ENCODE measurements at places on chromosomes 1 and 21.

GRCh38 chr1:32989160-32990050, 24.8 kb upstream of the RNF19B start:
- no peak for DNase-seq

- DNase-seq = peak; percentile 67
These were observed 99.4 kb downstream of the KCNJ15 start for GRCh38 chr21:38355992-38356781.

- DNase-seq = no peak
These were observed 71.6 kb downstream of the CDC14A start for GRCh38 chr1:100423832-100424337.

DNA sequence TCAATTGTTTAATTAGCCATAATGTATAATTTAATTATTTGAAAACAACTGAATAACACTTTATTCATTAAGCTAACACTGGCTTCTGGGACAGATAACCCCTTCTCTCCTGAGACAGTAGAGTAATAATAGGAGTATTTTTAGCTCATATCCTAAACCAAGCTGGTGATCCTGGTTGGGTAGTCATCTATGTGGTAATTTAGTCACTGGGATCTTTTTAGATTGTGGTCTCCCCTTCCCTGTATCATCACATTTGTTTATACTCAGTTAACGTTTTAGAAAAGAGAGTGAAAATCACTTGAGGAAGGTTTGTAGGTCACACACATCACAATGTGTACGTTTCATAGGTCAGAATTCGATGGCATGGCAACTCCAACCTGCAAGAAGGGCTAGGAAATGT, 1356.6 kb upstream of the ADGRL2 start:
- DNase-seq = no peak

DNA sequence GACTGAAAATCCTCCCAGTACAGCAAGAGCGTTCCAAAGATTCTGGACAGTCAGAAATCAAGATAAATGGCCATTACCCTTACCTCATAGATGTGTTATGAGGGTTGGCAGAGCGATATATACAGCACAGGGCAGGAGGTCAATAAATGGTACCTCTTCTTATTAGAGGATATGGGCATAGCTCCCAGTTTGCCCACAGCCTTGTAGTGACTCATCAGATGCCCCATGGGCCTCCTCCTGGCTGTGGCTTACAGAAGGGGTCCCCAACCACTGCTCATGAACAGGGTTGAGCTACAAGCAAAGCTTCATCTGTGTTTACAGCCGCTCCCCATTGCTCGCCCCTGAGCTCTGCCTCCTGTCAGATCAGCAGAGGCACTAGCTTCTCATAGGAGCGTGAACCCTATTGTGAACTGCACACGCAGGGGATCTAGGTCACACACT, 7.3 kb upstream of the IFNGR2 start:
- no peak for DNase-seq

GRCh38 chr1:67149179-67149770, 14.5 kb upstream of the C1orf141 start:
- peak; percentile 27 for DNase-seq

DNA sequence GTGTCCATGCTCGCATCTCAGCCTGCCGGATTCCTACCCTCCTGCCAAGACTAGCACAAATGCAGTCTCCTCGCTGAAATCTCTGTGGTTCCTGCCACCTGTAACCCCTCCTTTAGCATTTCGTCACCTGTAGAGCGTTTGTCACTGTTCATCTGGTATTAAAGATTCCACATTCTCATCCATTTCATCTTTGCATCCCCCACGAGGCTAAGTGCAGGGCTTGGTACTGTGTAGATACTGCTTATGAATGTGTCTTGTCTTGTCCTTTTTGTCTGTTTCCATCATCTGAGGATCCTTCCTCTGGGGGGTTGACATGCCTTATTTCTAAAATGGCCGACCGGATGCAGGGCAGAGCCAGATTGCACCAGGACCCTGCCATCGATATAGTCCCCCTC, 53.7 kb upstream of the DNAJC6 start:
- no peak for DNase-seq

GRCh38 chr1:37362594-37363385, 111.6 kb upstream of the ZC3H12A start:
- no peak for DNase-seq

GRCh38 chr1:216422821-216423520, at the start of gene USH2A:
Gene USH2A (minus strand): TSS chr1:216423448. CDS start chr1:216422336, 1,112 bp downstream.
- DNase-seq = no peak

GRCh38 chr1:115980998-115981993, 5.0 kb downstream of the SLC22A15 start:
- DNase-seq = peak; percentile 54

GRCh38 chr1:25682059-25682601, 65.5 kb downstream of the MAN1C1 start:
- DNase-seq = no peak

DNA sequence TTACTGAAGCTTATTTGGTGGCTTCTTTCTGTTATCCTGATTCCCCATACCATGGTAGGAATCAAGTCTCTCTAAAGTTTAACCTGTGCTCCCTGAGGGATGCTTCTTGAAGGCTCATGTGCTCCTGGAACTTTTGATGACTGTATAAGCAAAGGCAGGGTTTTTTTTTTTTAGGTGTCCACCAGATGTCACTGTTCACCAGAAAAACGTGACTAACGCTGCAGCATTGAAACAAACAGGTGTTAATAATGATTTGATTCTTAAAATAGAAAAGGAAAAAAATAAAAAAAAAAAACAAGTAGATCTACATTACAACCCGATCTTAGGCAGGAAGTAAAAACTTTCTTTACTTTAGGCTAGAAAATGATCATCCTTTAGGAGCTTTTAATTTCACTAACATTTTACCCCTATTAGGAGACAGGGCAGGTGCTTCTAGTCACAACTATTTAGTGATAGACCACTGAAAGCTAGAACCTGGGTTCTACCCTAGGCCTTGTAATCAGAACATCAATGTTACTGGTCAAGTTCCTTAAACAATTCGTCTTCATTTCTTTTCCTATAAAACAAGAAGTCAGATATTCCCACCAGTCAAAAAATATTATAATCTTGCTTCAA, 223.0 kb downstream of the PLA2G4A start:
- DNase-seq = no peak

GRCh38 chr1:21072721-21073120, 104.0 kb downstream of the EIF4G3 start:
- no peak for DNase-seq

DNA sequence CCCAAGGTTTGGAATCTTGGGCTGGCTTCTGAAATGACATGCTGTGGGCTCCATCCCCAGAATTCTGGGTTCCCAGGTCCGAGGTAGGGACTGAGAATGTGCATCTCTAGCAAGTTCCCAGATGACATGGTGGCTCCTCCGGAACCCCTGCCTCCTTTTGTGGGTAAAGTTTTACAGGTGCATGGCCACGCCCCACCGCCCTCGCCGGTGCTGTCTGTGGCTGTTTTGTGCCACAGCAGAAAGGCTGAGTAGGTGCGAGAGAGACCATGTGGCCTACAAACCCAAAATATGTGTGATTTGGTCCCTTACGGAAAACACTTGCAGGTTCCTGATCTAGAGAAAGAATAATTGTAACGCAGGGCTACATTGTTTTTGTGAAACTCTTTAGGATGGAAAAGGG, 30.9 kb downstream of the SKI start:
- no peak for DNase-seq

DNA sequence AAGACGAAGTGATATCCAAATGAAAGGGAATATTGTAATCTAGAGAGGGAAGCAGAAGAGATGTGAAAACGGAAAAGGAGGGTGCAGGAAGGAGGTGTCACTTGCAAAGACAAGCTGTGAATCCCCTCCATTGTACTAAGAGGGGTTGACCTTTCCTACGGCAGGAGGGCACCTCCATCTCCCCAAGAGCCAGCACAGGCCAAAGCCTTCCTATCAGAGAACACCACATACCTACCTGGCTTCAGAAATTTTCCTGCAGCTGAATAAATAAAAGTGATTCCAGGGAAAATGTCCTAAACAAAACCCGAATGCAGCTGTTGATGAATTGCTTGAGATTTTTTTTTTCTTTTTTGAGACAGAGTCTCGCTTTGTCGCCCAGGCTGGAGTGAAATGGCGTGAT, 14.3 kb downstream of the KANK4 start:
- no peak for DNase-seq

DNA sequence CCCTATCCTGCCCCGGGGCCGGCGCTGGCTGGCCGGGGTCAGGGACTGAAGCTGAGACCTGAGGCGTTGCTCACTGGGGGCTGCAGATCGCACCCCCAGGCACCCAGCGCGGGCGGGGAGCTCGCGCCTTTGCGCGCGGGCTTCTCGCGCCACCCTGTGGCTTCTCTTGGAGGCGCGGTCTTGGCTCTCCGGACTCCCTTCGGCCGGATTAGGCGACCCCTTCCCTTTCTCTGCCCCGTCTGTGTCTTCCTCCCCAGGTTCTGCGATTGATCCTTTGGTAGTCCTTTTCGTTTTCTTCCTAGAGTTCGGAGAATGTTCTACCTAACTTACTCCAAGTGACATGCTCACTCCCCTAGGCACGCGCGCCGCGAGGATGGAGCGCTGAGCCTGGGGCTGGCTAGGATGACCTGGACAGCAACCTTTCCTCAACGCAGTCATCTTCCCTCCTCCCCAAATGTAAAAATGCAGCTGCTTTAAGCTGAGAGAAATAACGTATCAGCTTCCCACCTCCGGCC, 495 bp upstream of the NTRK1 start:
- no peak for DNase-seq

GRCh38 chr1:89590341-89591080, 42.4 kb upstream of the LRRC8C start:
- DNase-seq = no peak

DNA sequence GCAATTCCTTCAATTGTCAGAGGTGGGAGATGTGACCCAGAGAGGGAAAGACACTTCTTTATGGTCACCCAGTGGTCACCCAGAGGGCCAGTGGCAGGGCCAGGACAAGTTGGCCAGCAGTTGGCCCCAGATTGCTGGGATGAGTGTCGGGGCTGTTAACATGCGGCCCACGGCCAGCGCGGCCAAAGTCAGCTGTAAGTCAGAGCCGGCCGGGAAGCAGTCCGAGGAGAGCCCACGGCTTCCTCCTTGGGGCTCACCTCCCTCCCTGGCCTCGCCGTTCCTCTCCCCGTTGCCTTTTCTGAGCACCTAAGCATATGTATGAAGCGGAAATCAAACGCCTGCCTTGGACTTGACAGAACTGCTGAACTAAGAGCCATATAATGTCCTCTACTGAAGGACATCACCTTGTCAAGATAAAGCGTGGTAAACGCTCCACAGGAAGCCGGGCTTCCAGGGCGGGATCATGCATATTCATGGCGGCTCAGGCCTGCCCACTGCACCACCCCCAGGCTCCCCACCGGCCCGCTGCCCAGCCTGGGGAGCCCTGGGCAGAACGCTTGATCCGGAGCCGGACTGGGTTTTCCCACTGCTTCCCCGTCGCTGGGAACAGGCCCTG, 245.4 kb upstream of the POU3F1 start:
- no peak for DNase-seq

- DNase-seq = no peak
These were observed 62.9 kb downstream of the TBX19 start for GRCh38 chr1:168343566-168343965.

DNA sequence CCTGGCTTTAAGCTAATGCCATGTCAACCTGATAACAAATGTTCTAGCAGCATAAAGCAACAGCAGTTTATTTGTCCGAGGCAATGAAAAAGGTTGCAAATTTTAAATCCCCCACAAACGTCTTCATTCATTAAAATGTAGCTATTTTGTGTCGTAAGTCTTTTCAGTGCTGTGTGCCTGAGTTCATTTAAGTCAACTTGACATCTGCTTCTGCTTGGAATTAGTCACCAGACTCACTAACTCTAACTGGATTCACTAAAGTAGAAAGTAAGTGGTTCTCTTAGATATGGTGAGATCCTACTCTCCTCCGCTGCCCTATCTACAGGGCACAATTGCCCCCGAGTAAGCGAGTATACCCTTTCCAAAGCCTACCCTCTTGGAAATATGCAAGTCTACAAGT, 118.4 kb upstream of the CHRM3 start:
- DNase-seq = no peak

- DNase-seq = no peak
These were observed 91.9 kb upstream of the KCNK2 start for GRCh38 chr1:214990619-214991018.

DNA sequence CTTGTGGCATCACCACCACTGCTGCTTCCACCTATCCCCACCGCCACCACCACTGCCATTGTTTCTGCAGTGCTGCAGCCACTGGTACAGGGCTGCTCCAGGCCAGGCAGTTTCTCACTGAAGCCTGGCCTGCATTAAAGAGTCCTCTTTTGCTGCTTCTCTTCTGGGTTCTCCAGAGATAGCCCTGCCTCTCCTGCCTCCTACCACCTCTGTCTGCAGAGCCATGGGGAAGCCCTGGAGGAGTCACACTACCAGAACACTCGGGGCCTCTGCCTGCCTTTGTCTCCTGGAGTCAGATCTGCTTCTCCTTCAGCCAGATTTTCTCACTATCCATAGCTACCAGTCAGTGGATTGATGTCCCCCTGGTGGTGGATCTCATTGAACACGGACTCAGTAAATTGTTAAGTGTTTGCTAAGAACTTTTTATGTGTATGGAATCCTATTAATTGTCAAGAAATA, 37.7 kb upstream of the DDAH1 start:
- DNase-seq = no peak

- no peak for DNase-seq
These were observed 1153.9 kb upstream of the NCAM2 start for GRCh38 chr21:19844334-19844733.

- no peak for DNase-seq
These were observed 3.1 kb downstream of the WNT4 start for GRCh38 chr1:22139817-22140216.

- no peak for DNase-seq
These were observed 201.6 kb upstream of the NEGR1 start for GRCh38 chr1:72483846-72484357.

DNA sequence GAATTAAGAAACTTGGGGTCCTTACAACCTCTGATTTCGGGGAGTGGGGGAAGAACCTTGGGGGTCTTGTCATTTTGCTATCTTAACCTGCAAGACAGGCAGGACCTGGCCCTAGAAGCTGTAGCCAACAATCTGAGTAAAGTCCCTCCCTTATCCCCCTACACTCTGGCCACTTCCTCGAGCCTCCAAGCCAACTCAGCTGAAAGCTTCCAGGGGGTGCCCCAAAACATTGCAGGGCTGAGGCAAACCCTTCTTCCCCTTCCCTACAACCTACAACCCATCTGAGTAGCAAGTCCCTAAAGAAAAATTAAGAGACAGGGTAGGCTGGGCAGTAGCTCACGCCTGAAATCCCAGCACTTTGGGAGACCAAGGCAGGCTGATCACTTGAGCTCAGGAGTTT, 5.0 kb downstream of the CERS2 start:
- no peak for DNase-seq

All from caudate nucleus (tissue), 63 donors.